ENCODE measurements at places on chromosomes 6 and 20.

DNA sequence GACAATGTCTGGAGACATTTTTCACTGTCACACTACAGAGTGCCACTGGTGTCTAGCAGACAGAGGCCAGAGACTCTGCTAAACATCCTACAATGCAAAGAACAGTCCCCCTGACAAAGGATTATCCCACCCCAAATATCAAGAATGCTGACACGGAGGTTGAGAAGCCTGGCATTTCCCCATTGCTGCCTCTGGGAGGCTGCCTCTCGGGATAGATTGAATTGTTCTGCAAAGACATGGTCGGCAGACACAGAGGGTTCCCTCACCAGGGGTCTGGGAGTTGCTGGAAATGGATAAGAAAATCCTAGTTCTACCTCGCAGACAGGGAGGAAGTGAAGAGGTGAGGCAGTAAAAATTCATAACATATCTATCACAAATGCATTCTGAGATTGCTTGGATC, 166.4 kb upstream of the AGPAT4 start:
- DNase-seq, result no peak

GRCh38 chr20:25372584-25373336, 17.9 kb downstream of the ABHD12 start:
- DNase-seq, result peak; percentile 44

DNA sequence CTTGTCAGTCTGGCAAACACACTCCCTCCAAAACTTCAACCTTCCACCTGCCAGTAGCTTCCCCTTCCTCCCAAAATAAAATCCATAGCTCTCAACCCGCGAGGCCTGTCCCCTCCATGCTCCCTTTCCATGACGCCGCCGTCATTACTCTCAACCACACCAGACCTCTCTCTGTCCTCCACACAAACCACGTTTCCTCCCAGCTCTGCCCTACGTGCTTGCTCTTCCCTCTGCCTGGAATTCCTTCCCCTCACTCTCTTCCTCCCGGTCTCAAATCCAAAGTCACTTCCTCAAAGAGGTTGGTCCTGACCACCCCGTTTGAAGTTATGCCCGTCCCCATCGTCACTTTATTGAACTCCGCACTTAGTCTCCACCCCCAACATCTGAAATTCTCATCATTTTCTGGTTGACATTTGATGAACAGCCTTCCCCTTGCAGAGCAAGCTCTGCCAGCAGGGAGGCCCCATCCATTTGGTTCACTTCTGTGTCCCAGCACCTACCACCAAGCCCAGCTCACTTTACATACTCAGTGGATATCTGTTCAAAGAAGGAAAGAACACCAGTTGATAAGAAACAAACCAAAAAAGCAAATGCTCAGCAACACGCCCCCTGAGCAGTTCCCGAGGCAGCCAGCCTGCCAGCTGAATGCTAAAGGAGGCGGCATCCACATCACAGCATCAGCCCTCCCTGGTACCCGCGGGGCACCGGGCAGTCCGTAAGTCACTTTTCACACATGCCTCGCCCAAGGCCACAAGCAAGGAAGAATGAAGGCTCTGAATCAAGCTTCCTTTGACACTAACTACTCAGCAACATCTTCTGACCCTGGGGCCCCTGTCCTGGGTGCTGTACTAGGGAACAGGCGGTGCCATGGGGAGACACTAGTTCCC, 125.0 kb downstream of the NFATC2 start:
- no peak for DNase-seq

GRCh38 chr6:159988983-159989454, 20.1 kb downstream of the IGF2R start:
- DNase-seq, result peak; percentile 60

GRCh38 chr6:19999319-20000191, 162.4 kb downstream of the ID4 start:
- peak; percentile 25 for DNase-seq

DNA sequence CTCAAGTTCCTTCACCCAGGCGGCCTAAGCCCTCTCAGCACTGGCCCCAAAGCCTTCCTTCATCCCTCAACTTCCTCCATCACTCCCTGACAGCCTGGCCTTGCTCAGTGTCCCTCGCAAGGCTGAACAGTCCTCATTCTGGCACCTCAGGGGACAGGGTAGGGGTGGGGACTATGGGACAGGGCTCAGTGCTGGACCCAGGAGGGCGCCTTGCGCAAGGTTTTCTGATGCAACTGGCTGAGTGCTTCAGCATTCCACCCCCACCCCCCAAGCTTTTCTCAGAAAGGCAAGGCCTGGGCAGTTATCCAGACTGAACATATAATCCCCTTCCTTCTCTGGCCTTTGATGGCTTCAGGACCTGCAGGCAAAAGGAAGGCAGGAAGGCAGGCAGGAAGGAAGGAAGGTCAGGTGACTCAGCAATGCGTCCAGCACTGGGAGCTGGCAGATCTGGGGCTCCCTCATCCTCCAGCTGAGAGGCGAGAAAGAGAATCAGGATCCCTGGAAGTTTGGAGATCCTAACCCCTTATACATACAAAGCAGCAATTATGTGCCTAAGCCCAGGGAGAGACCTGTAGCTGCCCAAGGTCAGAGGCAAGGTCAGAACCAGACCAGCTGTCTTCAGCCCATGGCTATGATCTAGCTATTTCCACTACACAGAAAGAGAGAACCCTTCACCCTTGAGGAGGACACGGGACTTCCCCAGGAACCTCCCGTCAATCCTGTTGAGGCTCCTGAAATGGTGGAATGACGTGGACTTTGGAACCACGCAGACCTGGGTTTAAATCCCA, 8.6 kb upstream of the TRIB3 start:
- peak; percentile 91 for DNase-seq

GRCh38 chr6:154529957-154530356, 19.5 kb upstream of the CNKSR3 start:
- no peak for DNase-seq

All from CD14-positive monocyte (primary cell).